Activated CD8-positive, alpha-beta memory T cell treated with anti-CD3 and anti-CD28 coated beads for 4 hours (primary cell): ENCODE measurements at places on chromosomes 1 and 21.

GRCh38 chr1:18578271-18578670 lies 52.4 kb upstream of the PAX7 start:
- no peak for DNase-seq

GRCh38 chr1:229845410-229846138 lies 219.5 kb downstream of the URB2 start:
- DNase-seq: no peak

DNA sequence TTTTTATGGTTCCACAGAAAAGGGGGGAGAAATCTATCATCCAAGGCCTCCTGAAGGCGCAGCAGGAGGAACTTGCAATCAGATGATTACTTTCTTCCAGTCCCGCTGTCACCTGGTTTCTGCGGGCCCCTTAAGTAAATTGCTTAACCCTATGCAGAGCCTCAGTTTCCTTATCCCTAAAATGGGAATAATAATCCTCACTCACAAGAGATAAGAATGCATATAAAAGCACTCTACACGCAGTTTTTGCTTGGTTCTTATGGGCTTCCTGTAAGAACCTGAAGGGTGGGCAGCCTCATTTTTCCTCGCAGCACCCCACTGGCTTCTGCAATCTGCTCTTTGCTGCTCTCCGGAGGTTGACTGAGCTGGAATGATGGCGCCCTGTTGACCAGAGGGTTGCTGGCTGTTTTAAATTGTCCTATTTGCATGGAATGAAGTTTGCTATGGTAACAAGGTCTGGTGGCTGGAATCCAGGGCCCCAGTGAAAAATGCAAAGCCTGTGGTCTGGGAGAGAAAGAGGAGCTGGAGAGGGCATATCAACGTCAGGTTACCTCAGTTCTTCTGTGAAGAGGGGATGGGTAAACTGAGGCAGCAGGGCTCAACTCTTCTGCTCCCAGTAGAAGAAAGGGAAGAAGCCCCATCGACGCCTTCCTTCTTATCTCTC lies 1.0 kb upstream of the KAZN start:
- DNase-seq: no peak

GRCh38 chr1:91764471-91765115 lies 121.4 kb downstream of the TGFBR3 start:
- DNase-seq: no peak

DNA sequence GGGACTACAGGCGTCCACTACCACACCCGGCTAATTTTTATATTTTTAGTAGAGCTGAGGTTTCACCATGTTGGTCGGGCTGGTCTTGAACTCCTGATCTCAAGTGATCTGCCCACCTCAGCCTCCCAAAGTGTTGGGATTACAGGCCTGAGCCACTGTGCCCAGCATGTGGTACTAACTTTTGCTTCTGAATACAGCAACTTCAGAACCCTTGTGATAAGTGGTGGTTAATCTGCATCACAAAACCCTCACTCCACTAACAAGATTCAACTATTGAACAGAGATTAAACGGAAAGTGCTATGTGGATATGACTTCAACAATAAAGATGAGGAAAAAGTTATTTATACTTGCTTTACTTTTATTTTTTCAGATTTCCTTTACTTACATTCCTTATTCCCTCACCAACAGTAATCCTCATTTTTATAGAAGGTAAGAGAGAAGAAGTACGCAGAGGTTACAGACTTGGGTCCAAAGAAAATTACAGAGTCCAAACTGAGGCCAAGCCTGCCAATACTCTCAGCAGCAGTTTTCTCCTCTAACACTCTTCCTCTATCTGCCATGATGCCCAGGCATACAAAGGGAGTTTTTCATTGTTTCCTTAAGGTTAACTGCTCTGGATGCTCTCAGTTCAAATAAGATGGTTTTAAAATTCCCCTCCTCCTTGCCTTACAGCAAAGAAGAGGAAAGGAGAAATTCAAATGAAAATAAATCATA lies 44.3 kb downstream of the SLC16A1 start:
- DNase-seq: no peak

DNA sequence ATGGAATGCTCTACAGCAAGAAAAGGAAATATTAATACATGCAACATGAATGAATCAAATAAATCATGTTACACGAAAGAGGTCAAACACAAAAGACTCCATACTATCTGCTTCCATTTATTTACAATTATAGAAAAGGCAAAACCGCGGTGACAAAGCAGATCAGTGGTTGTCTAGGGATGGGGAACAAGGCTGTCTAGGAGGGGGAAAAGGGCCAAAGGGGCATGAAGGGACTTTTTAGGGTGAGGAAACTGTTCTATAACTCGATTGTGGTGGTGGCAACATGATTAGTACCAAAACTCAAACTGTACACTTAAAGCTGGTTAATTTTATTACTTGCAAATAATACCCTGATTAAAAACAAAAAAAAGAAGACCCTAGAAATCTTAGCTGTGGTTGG lies 20.6 kb downstream of the CAPZB start:
- DNase-seq: no peak

- no peak for DNase-seq
These were observed 83.5 kb upstream of the CDC42BPA start for GRCh38 chr1:227401562-227402342.

- DNase-seq: no peak
These were observed 150.7 kb upstream of the ZNF644 start for GRCh38 chr1:91172541-91172940.

- no peak for DNase-seq
These were observed 133.2 kb downstream of the LRIG2 start for GRCh38 chr1:113205980-113206766.

- no peak for DNase-seq
These were observed 18.2 kb upstream of the PEX10 start for GRCh38 chr1:2430592-2430973.

DNA sequence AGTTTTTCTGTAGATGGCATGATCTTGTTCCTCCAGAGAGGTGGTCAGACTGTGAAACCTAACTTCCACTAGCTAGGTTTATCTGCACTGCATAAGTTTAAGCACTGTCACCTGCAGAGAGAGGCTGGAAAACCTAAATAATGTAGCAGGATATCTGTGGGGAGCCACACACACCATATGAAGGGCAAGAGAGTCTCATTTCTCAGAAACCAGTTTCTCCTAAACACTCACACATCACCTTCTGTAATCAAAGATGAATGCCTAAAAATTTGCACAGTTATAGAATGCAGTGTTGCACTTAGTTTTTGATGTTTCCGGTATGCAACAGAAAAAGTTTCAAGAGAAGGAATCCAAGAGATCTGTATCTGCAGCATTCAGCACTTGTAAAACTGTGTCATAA lies 654.6 kb downstream of the ADGRL2 start:
- DNase-seq: no peak

DNA sequence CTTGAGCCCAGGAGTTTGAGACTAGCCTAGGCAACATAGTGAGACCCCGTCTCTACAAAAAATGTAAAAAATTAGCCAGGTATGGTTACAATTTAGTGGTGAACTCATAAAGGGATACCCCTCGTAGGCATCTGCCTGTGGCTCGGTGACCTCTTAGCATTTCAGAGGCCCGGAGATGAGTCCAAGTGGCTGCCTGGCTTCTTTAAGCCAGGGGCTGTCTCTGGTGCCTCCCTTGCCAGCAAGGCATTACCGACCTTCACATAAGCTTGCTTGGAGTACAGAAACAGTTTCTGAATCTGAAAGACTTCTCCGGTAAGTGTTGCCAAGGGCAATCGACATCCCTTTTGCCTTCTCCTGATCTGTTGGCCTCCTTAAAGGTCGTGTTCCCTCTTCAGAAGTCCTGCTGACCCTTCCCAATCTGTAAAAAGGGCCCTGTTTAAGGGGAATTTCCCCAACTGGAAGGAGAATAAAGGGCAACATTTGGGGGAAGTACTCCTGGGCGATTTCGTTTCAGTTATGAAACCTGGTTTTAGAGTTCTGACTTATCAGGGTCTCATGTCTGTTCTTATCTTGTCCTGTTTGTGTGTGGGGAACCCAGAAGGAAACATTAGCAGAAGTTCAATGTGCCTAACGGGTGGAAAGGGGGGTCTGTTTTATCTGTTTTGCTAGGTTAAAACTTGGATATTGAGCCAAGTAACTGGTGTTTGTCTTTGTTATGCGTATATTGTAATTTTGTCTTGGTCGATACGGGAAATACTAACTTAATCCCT lies 32.9 kb downstream of the KIFAP3 start:
- DNase-seq: no peak

- no peak for DNase-seq
These were observed 71.2 kb downstream of the CASZ1 start for GRCh38 chr1:10724948-10725847.

DNA sequence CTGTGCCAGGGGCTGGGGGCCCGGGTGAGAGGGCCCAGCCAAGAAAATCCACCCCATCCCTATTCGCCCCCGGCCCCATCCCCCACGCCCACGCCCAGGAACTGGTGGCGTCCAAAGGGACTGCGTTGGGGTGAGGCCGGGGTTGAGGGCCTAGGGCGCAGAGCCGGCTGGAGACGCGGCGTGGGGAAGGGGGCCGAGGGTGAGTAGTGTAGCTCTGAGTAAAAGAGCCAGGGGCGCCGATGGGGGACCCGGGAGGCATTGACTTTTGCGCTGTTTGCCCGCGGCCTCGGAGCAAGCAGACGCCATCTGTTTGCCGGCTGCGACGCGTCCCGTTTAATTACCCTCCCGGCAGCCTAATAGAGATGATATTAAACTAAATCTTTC lies 3.5 kb upstream of the DMRTA2 start:
- DNase-seq: no peak

- no peak for DNase-seq
These were observed 149.4 kb upstream of the TIAM1 start for GRCh38 chr21:31493350-31493880.

- DNase-seq: no peak
These were observed 296.9 kb upstream of the RUNX1 start for GRCh38 chr21:35345954-35346353.

DNA sequence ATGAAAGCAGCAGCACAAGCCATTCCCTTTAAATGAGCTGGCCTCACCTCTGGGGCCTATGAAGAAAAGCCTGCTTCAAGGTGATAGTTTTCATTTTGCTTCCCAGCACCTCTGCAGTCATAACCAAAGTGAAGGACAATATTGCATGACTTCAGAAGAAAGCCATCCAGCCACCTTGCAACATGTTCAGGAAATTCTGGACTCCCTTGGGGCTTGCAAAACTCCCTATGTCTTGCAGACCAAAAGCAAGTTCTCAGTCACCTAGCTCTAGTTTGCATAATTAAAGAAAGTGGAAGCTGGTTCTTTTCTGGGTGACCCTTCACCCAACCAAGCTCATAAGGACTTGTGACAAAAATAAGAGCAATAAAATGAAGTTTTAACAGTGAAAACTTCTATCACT lies 87.6 kb downstream of the GFI1 start:
- no peak for DNase-seq

DNA sequence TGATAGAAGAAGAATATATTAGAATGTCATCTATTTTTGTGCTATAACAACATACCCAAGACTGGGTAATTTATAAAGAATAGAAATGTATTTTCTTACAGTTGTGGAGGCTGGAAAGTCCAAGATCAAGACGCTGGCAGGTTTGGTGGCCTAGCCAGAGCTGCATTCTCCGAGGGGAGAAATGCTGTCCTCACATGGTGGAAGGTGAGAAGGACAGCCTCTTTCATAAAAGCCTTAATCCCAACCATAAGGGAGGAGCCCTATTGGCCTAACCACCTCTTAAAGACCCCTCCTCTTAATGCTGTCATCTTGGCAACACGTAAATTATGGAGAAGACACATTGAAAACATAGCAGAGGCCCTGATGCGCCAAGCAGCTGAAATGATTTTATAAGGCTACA lies 60.1 kb upstream of the KAZN start:
- DNase-seq: no peak

GRCh38 chr1:71081697-71082080 lies 854 bp upstream of the ZRANB2 start:
- DNase-seq: no peak

DNA sequence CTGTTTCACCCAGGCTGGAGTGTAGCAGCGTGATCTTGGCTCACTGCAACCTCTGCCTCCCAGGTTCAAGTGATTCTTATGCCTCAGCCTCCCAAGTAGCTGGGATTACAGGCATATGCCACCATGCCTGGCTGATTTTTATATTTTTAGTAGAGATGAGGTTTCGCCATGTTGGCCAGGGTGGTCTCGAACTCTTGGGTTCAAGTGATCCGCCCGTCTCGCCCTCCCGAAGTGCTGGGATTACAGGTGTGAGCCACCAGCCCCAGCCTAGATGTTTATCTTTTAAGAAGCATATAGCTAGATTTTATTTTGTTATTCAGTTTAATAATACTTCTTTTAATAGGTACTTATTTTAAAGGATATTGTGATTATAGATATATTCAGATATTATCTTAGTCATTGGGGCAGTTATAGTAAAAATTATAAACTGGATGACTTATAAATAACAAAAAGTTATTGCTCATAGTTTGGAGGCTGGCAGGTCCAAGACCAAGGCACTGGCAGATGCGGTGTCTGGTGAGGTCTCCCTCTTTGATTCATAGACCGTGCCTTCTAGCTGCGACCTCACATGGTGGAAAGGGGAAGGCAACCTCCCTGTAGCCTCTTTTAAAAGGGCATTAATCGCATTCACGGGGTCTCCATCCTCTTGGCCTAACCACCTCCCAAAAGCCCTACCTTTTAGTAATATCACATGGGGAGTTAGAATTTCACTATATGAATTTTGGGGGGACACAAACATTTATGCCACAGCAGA lies 3.1 kb upstream of the KCNE2 start:
- DNase-seq: no peak

DNA sequence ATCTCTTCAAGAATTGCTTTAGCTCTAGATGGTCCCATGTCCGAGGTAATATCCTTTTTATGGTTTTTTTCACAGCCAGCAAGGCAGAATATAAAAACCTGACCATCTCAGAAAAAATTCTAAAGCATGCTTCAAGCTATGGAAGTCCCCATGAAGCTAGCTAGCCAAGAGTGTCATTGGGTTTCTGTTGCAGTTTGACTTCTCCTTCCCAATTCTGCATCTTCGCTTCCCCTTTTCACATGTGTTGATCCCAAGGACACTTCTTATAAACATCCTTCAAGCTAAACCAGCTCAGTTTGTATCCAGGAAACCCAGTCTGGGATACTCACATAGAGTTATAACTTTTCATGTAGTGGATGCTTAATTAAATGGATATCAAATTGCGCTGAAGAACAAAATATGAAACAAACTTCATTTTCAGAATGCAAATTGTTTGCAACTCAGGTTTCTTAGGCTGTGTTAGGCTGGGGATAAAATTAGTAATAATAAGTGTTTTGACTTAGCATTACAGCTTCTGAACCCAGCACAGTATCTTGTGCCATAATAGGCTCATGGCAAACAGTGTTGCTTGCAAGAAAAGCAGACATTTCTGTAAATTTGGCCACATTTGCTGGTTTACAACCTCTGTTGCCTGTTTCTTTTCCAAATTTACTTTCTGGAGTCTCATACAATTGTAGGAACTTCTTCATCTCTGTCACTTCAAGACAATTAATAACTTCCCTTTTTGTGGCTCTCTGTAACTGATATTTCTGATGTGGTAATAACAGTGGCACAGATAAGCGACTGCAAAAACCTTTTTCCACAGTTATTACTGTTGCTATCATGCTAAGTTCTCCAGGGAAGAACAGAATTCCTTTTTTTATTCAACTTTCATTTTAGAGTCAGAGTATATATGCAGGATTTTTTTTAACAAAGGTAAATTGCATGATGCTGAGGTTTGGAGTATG lies 53.2 kb downstream of the NCAM2 start:
- no peak for DNase-seq
